ENCODE measurements at places on chromosomes 7 and 10.

DNA sequence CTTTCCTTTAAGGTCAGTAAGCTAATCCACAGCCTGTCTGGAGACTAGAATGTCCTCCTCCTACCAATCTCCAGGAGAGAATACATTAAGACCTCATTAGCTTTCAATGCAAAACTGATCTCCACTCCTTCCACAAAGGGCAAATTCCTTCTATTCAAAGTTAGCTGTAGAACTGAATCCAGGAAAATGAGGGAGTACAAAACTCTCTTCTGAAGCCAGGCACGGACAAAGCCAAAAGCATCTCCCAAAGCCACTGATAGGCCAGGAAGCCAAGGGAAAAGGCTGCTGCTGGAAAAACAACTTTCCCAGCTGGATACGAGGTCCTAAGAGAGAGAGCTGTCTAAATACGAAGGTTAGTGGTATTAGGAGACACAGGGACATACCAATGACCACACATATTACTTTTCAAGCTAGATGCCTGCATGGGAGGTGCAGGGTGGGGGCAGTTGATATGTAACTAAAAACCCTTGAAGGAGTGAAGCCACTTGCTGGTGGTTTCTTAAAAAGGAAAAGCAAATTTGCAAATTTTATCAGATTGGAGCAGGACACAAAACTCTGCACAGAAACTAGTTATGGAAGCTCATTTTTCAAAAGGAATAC, 43.6 kb downstream of the MKX start:
- DNase-seq: no peak

- no peak for DNase-seq
Measured at GRCh38 chr7:99001482-99002147, 123.3 kb downstream of the TRRAP start.

GRCh38 chr7:4998910-4999309, 39.9 kb upstream of the MMD2 start:
- DNase-seq: no peak

DNA sequence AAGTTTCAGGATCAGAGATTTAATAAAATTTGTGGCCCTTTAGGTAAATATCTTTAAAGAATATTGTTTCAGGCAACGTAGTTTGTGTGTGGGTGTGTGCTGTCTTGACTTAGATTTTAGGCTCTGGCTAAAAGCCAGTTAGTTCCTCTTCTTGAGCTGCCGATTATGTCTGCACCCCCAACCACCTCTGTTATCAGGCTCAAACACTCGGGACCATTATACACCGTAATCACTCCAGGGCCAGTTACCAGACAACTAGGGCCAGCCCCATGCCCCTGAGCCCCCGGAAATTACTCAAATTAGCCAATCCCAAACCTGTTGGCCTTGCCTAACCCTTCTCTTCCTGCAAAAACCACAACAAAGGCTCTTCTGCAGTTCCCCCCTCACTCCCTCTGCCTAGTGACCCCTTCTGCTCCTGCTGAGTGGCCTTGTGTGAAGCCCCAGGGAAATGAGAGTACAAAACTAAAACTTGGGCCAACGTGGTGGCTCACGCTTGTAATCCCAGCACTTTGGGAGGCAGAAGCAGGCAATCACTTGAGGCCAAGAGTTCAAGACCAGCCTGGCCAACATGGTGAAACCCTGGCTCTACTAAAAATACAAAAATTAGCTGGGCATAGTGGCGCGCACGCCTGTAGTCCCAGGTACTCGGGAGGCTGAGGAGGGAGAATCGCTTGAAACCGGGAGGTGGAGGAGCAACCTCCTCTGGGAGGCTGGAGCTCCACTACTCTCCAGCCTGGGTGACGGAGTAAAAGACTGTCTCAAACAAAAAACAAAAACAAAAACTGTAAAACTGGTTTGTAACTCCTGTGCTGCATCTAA, 9.2 kb upstream of the HNRNPF start:
- no peak for DNase-seq

DNA sequence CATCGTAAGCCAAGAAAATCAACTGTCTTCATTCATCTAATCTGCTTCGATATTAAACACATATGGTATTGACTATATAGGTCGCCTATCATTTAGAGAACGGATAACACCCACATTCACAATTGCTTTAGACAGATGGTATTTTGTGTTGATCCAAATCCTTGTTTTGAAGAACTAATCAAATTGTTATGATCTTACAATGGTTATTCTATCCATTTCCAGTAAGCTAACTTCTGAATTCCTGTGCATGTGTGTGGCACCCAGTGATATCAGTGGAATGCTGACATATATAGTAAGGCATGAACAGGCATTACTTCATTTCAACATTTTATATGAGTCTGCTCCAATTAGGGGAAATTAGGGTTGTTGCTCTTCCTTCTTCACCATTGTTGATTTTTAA, 98.8 kb downstream of the SEMA3E start:
- no peak for DNase-seq

DNA sequence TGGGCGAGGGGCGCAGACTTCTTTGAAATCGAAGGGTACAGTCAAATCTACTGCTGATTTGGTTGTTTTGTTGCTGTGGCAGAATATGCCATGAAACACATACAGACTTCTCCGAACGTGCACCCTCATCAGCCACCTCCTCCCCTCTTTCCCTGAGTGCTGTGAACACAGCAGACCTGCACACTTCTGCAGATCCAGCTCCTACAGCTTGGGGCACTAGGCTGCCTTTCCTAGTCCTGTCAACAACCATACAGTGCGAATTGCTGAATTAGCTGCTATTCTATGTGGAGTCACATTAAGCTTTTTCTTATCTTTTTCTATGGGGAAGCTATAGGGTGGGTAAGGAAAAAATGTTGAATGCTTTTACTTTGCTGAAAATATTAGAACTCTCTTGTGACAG, 57.5 kb downstream of the COL17A1 start:
- no peak for DNase-seq

DNA sequence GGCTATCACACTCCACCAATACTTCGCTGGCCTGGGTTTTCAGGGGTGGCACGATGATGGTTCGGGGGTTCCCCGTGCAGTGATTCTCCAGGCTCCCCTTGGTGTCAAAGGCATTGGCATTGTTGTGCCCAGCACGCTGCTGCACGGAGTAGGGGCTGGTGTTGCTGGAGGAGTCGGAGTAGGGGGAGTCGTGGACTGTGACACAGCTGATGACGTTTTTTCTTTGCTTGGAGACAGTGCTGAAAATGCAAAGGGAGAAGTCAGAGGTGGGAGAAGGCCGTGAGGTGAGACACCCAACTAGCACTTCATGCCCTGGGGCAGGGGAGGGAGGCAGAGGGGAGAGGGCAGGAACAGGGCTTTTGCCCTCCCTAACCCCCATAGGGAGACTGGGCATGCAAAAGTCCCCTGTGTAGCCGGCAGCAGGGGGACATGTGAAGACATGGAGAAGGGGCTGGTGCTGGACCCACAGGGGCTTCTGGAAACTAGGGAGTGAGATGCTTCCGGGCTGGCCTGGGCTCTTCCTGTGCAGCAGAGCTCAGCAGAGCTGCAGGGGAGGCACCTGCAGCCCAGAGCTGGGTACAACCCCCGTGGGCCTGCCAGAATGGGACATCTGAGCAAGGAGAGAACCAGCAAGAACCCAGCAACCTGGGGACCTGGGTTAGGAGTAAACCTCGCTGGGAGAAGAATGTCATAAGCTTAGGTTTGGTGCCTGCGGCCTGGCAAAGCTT, 60.5 kb downstream of the CLEC2L start:
- DNase-seq: no peak

GRCh38 chr7:87231711-87232110, 12.2 kb upstream of the TMEM243 start:
- no peak for DNase-seq

DNA sequence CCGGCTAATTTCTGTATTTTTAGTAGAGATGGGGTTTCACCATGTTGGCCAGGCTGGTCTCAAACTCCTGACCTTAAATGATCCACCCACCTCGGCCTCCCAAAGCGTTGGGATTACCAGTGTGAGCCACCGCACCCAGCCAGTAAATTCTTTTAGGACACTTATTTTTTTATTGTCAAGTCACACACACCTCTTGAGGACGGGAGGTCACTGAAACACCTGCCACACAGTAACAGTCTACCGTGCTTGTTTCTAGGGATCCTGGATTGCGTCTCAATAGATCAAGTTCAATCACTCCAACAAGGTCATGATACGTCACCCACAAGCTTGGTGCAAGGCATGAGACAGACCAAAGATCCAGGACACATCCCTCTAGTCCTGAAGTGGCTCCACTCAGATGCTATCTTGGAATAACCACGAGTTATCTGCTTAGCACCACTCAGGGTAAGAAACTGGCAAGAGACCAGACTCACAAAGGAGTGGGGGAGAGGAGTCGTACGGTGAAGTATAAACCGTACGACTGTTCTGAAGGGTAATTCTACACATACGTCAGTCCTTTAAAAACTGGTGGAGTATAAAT, 58.9 kb upstream of the NCAPG2 start:
- DNase-seq: no peak

- DNase-seq: no peak
Measured at GRCh38 chr7:2005786-2006185, 227.0 kb downstream of the MAD1L1 start.

GRCh38 chr7:108723381-108723814, 153.7 kb downstream of the DNAJB9 start:
- peak; percentile 26 for DNase-seq

DNA sequence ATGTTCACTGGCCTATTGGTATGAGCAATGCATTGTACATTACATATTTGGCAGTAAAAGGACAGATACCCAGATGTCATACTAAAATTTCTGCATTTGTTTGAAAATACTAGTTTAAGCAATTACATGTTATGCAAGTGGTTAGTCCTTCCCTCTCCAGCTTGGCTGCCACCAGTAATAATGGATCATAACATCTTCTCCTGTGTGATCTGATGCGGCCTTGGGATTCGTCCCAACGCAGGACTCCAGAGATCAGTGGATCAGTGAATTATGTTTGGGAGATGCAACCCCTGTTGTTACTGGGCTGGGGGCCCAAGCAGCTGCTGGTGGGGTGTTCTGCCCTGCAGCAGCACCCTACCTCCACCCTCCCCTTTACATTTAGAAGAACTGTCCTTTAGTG, 11.2 kb upstream of the PDK4 start:
- DNase-seq: no peak

DNA sequence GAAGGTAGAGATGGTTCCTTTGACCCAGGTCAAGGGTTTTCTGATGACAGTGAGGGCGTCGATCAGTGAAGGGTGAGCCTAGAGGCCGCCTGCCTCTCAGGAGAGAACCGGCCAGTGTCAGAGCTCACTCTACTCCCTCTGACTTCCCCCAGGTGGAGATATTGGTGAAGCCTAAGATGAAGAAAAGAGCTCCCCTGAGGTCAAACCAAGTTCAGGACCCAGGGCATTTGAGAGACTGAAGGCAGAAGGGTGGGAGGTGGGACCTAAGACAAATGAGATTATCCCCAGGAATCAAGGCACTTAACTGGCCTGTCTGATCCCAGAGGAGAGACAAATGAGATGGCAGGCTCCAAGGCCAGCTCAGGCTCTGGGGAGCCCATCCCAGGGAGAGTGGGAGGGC, 104.7 kb downstream of the CDH23 start:
- no peak for DNase-seq

- DNase-seq: no peak
Measured at GRCh38 chr10:119768455-119769094, 42.7 kb downstream of the INPP5F start.

DNA sequence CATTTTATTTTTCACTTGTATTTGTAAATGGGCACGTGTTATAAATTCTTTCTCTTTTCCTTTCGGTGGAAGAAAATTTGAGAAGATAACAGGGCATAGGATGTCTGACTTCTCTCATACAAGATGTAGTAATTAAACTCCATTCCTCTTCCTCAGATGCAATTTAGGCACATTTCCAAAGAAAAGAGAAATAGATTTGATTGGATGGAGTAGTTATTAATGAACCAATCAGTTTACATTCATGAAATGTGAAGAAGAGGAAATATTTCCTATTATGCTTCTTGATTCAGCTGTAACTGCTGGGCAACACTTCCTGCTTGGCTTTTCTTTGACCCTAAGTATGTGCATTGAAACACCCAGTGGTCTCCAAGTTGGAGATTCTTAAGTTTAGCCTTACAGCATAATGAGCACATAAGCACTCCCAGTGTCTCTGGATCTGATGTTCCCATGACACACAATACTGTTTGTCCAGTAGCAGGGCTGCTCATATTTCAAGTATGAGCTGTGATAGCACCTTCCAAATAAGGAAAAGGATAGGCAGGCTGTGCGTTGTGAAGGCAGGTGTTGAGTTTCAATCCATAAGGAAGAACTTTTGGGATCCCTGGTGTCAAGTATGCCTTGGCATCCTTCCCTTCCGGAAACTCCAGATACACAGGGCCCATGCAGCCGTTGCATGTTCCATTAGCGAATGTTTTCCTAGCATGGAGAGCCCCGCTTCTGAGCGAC, 33.4 kb upstream of the COBL start:
- peak; percentile 70 for DNase-seq

- DNase-seq: peak; percentile 6
Measured at GRCh38 chr10:100518761-100519241, 860 bp downstream of the SEC31B start.
